AG09319 (cell line): ENCODE measurements at places on chromosomes 6 and 20.
A peak's percentile ranks its signal among the peaks of the same experiment; 100 is the strongest.

GRCh38 chr20:44104798-44105517, 82.0 kb downstream of the JPH2 start:
- DNase-seq = peak; percentile 67

- DNase-seq = no peak
Measured at GRCh38 chr6:15663130-15663871, 473 bp upstream of the DTNBP1 start.

DNA sequence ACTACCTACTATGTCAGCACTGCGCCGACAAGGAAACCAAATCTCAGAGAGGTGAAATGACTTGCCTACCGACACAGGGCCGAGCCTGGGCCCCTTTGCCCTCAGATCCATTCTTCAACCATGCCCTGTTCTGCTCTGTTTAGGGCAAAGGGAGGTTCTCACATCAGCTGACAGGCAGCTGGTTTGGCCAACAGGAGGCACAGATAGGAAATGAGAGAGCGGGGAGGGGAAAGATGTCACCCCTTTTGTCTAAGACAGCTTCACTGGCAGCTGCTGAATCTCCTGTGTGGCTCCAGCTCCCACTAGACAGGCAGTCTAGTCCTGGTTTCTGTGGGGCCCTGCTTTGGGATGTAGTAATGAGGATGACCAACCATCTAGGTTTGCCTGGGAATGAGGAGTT, 158.7 kb downstream of the TMEM200A start:
- no peak for DNase-seq

- DNase-seq = no peak
Measured at GRCh38 chr6:2485116-2485515, 239.7 kb upstream of the GMDS start.

DNA sequence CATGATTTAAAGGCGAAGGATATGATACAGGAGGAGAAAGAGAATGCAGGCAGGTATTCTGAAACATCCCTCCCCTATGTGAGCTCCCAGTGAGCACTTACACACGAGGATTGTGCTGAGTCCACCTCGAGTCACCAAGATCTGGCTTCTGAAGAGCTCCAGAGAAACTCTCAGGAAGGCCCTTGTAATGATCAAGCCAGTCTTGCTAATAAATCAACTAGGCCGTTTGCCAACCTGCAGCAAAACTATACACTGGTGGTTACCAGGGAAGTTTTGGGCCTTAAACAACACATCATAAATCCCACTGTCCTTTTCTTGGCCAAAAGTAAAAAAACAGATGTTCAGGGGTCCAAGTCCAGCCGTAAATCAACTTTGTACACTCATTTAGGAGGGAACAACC, 79.2 kb downstream of the STXBP5 start:
- no peak for DNase-seq
